ENCODE measurements at places on chromosomes 3 and 15. TPM values are rescaled to one million over a fixed set of nuclear protein-coding genes. Genes with fewer than 3 reads are reported as not detected.

Gene SENP7
- 10.7 TPM for total RNA-seq

GRCh38 chr15:98321896-98322295, 326.4 kb upstream of the IGF1R start:
- H3K27me3 ChIP-seq: no peaks in the 10 kb centered on the region
- no peak for DNase-seq
- no peak overlapping the region for H3K4me3 ChIP-seq
- H3K4me1 ChIP-seq: no peaks in the 10 kb centered on the region

- H3K4me1 ChIP-seq: peaks cover 21% of the 10 kb centered on the region
- peak overlapping the region; percentile 75 for H3K4me3 ChIP-seq
- peak overlapping the region; percentile 81 for H3K27ac ChIP-seq
- no peak for DNase-seq
- peaks cover 2% of the 10 kb centered on the region for H3K36me3 ChIP-seq
Observed at GRCh38 chr15:45167631-45168205, 20.0 kb downstream of the SHF start.

GRCh38 chr15:33720952-33721351, 247.3 kb upstream of the CHRM5 start:
- no peaks in the 10 kb centered on the region for H3K4me1 ChIP-seq
- peaks cover 3% of the 10 kb centered on the region for H3K27me3 ChIP-seq
- no peak overlapping the region for H3K27ac ChIP-seq
- no peak overlapping the region for H3K4me3 ChIP-seq

GRCh38 chr3:169305460-169305859, 358.1 kb downstream of the MECOM start:
- H3K36me3 ChIP-seq: no peaks in the 10 kb centered on the region
- H3K4me1 ChIP-seq: no peaks in the 10 kb centered on the region
- no peak for DNase-seq
- no peak overlapping the region for H3K27ac ChIP-seq

DNA sequence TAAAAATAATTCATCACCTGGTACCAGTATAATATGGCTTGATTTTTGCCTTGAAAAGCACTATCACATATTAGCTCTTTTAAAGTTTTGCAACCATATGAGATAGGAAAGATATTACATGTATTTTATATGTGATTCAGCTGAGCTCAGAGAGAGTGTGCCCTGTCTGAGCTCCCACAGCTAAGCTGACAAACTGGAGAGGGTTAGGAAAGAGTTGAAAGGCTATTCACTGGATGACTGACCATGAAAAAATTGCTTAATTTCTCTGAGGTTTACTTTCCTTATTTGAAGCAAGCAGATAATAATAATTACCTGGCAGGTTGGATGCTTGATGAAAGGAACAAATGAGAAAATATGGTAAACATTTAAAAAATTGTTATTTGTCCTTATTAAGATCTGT, 97.4 kb upstream of the CCDC80 start:
- H3K27me3 ChIP-seq: no peaks in the 10 kb centered on the region
- H3K36me3 ChIP-seq: peaks cover 2% of the 10 kb centered on the region
- H3K4me3 ChIP-seq: no peak overlapping the region
- peaks cover 67% of the 10 kb centered on the region for H3K4me1 ChIP-seq
- no peak for DNase-seq
